Dorsolateral prefrontal cortex (tissue), 122 donors: ENCODE measurements at places on chromosomes 4 and X. TPM values are rescaled to one million over a fixed set of nuclear protein-coding genes. Genes with fewer than 3 reads are reported as not detected.

DNA sequence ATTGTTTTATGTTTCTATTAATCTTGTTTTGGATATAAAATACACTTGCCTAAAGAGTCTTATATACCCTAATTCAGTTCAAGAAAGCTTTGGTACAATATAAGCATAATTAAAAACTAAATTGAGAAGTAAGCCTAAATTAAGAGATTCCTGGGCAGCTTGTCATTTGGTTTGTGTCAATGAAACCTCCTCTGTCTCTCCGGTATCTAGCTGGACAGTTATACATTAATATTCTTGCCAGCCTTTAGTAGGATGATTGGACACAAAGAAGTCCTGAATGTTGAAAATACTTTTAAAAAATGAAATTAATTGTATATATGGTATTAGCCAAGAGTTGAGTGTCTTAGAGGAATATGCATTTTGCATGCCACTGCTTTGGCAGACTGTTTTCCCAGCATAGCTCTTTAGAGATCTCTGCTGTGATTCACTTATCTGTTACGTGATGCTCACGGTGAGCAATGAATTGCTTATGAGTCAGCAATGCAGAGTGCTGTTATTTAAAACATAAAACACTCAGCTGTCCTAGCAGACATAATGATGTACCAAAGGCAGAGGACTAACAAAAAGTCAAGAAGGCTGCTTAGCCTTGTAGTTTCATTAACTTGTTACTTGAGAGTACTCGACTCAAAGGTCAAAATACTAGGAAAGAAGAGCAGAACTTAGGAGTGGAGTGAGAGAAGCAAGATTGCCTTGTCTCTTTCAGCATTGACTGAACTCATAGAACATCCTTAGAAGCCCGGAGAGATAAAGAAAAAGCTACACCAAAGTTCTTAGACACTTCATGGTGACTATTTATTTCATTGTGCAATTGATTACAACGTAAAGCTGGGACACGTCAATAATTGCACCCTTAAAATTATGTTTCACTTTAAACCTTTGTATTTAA lies 1296.1 kb upstream of the PCDH7 start:
- DNase-seq: no peak

- DNase-seq: no peak
Observed at GRCh38 chrX:2320580-2321327, 180.0 kb downstream of the DHRSX start.

- no peak for DNase-seq
Observed at GRCh38 chrX:6184900-6185515, 43.7 kb downstream of the NLGN4X start.

The TRPC3 gene
- total RNA-seq: 2.7 TPM

- DNase-seq: no peak
Observed at GRCh38 chrX:73289039-73289438, 74.4 kb upstream of the NAP1L2 start.

GRCh38 chrX:70139736-70140135 lies 6.5 kb downstream of the IGBP1 start:
- no peak for DNase-seq

DNA sequence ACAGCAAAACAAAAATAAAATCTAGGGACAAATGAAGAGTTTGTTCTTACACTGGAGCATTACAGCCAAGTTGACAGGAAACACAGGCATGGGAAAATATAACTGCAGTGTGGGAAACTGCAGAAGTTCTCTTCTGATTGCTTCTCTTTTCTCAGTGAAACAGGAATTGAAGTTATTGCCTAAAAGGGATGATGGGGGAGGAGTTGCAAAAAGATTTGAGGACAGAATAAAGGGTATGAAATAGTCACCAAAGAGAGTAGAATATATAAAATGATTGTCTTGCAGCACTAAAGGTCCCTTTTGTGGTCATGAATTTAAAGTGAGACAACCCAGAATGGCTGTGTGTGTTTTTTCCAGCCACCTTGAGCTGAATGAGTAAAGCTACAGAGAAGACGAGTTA lies 103.7 kb downstream of the JADE1 start:
- no peak for DNase-seq

DNA sequence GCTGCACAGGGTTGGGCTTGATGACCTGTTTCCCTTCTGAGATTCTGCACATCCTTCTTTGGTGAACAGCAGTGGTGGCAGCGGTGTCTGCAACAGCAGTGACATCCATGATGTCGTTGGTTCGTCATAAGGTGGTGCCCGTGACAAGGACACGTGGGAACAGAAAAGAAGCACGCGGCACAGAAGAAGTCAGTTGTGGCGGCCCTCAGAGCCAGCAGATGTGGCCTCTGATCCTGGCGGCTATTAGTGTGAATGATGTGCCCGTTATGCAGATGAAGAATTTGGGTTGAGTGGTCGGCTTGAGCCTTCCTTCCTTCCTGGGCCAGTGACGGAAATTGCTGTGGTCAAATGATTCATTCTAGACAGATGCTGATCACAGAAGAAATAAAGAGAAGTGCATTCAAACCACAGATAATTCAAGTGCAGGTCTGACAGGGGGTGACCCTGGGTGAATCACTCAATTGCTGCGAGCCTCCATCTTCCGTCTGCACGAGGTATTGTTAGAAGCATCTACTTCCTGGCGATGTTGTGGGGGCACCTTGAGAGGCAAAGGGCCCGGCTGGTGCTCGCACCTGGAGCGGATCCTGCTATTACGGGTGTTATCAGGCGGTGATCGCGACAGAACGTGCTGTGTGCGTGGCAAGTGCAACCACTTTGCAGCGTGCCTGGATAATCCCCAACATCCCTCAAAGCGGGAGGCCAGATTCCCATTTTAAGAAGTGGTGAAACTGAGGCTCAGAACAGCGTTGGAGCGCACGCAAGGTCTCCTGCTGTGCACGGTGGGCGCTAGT lies 215.2 kb upstream of the PSAPL1 start:
- DNase-seq: no peak

- DNase-seq: no peak
Observed at GRCh38 chrX:18875256-18875878, 108.5 kb downstream of the PHKA2 start.

DNA sequence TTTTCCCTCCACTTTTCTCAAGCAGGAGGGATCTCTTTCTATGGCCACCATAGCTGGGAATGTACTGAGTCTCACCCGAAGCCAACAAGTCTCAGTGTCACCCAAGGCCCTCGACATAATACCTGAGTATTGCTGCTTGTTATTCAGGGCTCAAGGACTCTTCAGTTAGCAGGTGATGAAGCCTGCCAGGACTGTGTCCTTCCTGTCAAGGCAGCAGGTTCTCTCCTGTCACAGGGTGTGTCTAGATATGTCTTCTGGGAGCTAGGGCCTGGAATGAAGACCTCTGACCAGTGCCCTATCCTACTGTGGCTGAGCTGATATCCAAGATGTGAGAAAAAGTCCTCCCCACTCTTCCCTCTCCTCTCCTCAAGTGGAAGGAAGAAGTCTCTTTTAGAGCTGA lies 391.0 kb upstream of the DIPK2B start:
- no peak for DNase-seq

The KDR gene
- total RNA-seq: 13.8 TPM

DNA sequence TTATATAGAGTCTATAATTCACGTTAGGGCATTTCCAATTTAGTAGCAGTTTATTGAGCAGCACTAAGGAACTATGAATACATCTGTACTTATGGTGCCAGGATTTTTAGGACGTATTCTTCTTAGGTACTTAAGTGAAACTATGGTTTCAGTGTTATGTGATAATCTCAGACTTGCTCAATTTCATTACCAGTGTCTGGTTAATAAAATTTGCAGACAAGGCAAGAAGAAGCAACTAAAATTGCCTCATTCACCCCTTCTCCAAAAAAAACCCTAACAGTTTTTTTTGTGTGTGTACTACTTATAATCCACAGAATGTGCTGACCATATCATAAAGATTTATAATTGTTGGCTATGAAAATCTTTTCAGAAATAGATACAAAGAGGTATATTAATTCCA lies 6.0 kb upstream of the CXCL10 start:
- DNase-seq: no peak

GRCh38 chrX:24426921-24427746 lies 38.0 kb upstream of the PDK3 start:
- DNase-seq: no peak

The TNIP3 gene
- 0.55 TPM for total RNA-seq

DNA sequence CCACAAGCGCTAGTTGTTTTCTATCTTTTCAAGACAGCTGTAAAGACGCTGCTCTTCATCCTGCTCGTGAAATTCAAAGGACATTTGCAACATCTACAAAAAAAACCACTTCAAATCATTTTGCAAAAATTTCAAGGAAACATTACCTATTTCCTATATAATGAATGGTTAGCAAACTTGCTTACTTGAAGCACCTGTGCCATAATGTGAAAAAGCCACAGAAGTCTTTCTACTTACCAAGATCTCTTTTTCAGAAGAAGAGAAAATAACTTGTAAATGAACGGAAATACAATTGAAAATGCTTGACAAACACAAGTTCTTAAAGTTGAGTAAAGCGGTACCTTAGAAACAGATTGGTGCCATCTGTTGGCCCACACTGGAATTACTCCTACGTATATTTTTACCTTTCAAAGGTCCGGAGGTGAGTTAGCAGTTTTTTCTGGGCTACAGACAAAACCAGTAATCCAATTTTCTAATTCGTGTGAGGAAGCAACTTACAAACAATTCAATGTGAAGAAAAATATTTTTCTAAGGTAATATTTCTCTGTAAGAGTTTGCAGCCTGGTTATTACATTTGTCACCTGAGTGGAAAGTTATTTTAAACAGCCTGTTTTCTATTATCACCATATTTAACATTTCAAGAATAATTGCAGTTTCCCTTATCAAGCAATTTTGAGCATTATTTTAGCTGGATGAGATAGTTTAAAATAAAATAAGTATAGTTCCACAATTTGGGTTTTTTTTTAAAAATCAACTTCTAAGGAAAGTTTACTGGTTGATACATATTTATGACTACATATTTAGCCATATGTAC lies at the start of gene TLR6:
Gene TLR6, minus strand, starts transcription at position 294 of the 814 bp plus-strand sequence. CDS start 27,344 bp downstream, outside the sequence.
- DNase-seq: no peak

DNA sequence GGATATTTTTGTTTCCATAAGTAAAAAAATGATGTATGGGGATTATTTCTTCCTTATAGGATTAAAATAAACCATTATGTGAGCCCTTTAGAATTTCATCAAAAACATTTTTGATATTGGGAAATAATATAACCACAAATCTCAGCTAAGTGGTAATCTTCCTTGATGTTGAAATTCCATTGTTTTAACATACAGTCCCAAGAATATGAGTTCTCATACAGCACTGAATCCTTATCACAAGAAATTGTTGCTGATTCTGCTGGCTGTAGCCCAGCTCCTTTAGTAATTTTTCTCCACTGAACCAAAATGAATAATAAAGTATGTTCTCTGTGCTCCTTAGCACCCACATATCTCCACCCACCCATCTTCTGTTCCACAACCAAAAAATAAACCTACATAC lies 41.9 kb upstream of the FAM47B start:
- no peak for DNase-seq

DNA sequence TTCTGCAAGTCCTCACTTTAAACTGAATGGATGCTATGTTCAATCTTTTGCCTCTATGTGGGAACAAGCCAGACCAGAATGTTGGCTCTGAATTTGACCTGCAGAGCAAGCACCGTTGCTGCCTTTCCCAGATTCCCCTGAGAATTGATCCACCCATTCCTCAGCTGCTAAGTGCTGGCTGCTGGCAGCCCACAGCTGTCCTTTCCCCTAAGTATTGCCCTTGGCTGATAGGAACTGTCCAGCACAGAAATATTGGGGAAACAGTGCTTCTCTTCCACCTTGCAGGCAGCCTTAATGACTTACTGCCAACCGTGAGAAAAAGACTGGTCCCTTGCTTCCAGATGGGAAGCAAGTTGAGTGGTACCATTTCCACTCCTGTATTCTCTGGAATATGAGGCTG lies 475.9 kb downstream of the PDHA2 start:
- no peak for DNase-seq

GRCh38 chr4:110108422-110108821 lies 90.0 kb downstream of the ELOVL6 start:
- DNase-seq: no peak

DNA sequence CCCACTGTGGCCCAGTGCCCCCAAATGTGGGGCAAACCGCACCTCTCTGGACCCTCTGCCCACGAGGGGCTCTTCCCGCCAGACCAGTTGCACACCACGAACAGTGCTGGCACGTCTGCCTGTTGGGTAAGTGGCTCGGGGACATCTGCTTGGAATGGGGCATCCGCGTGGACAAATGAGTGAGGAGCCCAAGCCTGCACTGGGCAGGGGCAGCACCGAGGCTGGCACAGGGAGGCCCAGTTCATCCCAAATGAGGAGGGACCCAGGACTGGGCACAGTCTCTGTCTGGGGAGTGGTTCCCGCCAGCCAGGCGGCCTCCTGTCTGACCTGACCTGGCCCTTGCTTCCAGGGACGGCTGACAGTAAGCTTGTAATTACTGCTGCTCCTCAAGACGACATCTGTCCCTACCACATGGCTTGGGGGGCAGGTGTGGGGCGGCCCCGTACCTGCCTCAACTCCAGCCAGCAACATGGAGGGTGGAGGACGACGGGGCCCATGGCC lies 3.2 kb downstream of the SPON2 start:
- no peak for DNase-seq

GRCh38 chr4:21749924-21750323 lies 198.6 kb downstream of the KCNIP4 start:
- DNase-seq: no peak
